Lung microvascular endothelial cell (primary cell): ENCODE measurements at places on chromosomes 1 and 21.

- DNase-seq: peak; percentile 48
Measured at GRCh38 chr1:219177363-219177762, 3.7 kb downstream of the LYPLAL1 start.

GRCh38 chr1:227734546-227734855 is 601 bp downstream of the JMJD4 start:
- no peak for DNase-seq

GRCh38 chr1:181133969-181134418 is 45.5 kb downstream of the IER5 start:
- no peak for DNase-seq

GRCh38 chr1:113146242-113147072 is 73.5 kb downstream of the LRIG2 start:
- no peak for DNase-seq

- no peak for DNase-seq
Measured at GRCh38 chr1:214349781-214350180, 68.8 kb downstream of the SMYD2 start.

DNA sequence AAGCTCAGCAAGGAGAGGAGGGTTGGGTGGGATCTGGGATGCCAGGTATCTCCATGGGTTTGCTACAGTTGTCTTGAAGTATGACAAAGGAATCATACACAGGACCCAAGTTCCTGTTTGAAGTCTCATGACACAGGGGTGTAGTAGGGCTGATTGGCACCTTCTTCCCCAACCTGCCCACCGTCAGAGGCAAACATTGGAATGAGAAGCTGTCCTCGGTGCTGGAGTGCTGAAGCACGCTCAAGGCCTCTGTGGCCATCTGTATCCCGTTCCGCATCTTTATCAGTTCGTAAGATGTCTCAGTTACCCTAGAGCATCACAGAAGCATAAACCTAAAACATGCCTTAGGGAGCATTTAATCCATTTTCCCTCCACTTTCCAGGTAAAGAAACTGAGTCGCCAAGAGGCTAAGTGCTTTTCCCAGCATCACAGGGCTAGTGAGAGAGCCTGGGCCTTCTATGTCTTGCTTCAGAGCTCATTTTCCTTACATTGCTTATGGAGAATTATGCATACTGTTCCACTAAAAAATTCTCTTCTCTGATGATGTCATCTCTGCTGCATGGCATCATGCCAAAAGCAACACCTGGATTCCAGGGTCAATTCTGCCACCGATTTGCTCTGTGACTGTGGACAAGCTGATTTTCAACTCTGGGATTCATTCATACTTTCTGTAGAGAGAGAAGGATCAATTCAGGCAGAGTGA is 34.2 kb downstream of the VWA5B1 start:
- no peak for DNase-seq

DNA sequence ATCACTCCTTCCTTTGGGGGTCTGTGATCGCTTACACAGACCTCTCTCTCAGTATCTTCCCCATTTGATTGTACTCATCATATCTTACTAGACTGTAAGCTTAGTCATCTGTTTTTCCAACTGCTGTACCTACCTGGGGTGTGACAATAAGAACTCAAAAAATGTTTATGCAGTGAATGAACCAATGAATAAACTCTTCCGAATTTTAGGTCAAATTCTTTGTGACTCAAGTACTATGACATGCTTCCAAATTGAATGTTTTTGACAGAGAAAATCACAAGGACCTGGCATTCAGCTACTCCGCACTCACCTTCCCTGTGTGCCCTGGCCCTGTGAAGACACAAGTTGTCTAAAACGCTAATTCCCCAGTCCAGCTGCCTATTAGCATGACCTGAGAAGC is 42.1 kb downstream of the TMCO4 start:
- DNase-seq: no peak

DNA sequence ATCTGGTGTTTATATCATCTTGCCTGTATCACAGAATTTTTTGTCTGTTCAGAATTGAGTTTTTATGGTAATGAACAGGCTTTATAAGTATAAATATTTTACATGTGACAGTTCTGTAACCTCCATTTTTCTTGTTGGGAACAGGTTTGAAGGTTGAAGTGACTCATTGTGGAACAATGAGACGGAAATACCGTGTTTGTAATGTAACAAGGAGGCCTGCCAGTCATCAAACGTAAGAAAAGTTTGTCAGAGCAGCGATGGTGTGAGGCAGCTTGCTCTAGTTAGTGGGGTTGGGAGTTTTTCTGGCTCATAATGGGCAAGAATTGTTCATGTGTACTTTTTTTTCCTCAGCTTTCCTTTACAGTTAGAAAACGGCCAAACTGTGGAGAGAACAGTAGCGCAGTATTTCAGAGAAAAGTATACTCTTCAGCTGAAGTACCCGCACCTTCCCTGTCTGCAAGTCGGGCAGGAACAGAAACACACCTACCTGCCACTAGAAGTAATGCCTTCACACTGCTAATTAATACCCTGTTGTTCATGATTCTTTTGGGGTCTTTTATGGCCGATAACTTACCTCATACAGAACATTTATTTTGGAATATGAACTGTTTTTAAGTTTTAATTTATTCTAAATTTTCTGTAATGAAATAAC is 75.2 kb upstream of the TEKT2 start:
- DNase-seq: peak; percentile 96

DNA sequence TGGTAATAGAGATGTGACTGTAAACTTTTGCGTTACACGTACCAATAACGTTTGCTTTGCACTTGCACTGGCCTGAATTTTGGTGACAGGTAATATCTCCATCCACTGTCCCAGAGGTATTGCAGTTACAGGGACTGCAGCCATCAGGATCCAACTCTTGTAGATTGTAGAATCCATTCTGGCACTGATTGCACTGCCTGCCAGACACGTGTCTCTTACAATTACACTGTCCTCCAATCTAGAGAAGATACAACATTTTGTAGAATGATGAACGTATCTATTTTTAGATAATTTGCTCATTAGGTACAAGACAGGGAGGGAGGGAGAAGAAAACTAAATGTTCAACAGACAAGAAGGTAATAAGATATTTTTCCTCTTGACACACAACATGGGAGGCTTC is 172.4 kb downstream of the USH2A start:
- no peak for DNase-seq

DNA sequence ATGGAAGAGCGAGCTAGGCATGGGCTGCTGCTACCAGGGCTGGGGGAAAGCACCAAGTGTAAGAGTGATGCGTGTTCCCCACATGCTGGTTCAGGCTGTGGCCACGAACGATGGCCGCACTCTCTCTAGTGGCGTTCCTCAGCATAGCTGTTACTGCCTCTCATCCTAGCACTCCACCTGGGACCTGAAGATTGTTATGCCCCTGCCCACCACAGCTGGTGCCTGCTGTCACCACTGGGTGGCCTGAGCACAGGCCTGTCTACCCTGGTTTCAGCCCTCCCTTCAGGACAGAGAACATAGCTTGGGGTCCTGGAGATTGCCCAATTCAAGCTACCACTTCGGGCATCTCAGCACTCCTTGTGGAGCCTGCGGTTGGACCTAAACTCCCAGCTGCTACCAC is 80.1 kb upstream of the PDC start:
- DNase-seq: no peak

DNA sequence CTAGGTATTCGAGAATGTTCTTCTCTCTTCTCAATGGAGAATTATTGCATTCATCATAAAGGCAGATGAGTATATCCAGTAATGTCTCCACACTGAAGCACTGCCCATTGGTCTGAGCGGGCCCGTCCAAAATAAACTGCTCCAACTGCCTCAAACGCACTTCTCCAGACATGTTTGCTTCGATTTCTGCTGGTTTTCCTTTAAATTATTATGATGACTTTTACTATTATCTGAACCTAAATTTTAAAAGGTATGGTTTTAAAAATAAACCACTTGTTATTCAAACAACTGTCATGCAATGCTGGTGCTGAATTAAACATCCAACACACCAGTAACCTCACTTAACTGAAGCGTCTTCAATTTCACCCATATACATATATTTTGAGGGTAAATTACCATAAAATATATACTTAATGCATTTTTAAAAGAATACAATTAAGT is 1.3 kb downstream of the CDC42BPA start:
- DNase-seq: peak; percentile 45

- DNase-seq: no peak
Measured at GRCh38 chr1:213127074-213127473, 76.0 kb downstream of the RPS6KC1 start.

- no peak for DNase-seq
Measured at GRCh38 chr1:155979597-155980343, 1.4 kb upstream of the ARHGEF2 start.

DNA sequence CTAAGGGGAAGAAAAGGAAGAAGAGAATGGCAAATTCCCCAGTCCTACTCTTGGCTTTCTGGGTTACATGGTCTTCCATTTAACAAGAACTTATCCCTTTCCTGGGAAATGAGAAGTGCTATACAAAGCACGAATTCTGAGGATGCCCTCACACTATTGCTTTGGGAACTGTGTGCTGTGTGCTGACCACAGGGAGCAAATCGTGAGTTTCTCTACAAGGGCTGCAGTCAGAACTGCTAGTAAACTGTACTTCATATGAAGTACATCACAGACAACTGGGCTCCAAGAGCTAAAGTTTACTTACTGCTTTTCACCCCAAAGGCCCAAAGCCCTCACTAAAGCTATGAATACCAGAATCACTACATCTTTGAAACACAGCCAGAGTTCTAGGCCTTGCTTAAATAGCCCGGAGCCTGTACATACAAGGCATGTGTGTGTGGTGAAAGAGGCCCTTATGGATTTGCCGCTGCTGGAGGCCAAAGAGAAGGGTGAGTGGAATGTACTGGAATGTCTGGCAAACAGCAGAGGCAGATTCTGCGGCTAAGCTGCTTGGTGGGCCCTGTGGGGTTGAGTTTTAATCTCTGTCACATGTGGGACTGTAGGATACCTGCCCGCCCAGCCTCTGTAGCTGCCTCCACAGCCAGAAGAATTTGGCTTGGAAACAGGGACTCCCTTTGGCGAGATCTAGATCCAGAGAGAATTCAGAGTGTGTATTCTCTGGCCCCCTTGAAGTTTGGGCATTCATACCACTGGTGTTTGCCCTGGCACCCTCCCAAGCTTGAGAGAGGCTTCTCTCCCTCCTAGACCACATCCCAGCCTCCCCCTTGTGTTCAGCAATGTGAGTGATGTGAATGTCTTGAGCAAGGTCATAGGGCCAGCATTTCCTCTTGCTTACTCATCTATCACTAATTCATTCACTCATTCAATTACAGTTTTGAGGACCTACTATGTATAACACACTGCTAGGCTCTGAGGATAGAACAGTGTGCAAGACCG is 21.9 kb upstream of the TRIM67 start:
- DNase-seq: no peak

GRCh38 chr1:158809256-158809655 is 21.9 kb upstream of the MNDA start:
- DNase-seq: no peak

- DNase-seq: no peak
Measured at GRCh38 chr1:237671935-237672334, 218.8 kb downstream of the ZP4 start.

DNA sequence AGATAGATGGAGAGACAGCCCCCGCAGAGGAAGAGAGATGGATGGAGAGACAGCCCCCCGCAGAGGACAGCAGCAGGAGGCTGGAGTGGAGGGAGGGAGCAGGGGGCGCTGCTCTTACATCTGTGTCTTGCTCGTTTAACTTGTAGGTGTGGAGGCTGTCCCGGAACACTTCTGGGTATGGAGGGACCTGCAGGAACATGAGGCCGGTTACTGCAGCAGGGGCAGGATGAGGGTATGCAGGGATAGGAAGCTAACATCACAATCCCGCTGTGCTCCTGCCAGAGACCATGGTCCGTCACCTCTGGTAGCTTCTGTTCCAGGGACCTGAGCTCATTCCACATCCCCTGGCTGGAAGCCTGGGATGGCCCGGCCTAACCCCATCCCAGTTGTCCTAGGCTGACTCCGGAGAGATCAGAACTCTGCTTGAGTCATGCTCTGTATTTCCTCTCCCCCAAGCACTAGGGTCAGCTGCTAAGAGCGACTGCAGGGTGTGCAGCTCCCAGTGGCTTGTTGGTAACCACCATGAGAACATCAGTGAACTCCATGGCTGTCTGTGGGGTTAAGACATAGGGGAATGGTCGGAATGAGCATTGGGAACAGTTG is 36.7 kb upstream of the GOLT1A start:
- no peak for DNase-seq

DNA sequence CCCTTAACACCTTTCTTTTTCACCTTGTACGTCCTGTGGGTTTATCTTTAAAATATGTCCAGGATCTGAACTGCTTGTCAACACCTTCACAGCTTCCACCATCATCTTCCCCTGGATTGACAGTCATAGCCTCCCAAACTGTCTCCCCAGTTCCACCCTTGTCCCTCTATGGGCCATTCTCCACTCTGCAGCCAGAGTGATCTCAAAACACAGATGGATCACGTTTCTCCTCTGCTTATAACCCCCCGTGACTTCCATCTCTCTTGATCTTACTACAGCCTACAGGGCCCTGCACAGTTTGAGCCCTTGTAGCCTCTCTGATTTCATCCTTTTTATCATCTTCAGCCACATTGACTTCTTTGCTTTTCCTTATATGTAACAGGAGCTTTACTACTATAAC is 4.3 kb downstream of the INSRR start:
- no peak for DNase-seq

DNA sequence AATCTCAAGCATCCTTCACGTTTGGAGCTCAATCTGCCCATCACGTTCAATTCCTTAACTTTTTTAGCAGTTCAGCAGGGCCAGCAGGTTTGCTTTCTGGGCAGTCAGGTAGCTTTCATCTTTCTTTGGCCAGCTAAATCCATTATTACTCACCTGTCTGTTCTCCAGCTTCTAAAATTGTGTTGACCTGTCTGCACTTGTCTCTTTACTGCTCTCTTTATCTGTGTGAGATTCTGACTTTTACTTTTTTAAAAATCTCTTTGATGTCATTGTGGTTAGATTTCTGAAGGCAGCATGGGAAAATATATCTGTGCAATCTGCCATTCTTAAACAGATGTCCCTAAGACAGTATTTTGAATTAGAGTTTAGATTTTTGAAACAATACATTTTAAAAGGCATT is 24.9 kb upstream of the CYYR1 start:
- no peak for DNase-seq

- peak; percentile 36 for DNase-seq
Measured at GRCh38 chr1:170765712-170766330, 101.9 kb downstream of the PRRX1 start.

GRCh38 chr1:152112101-152112884 is 3.0 kb downstream of the TCHH start:
- DNase-seq: no peak

DNA sequence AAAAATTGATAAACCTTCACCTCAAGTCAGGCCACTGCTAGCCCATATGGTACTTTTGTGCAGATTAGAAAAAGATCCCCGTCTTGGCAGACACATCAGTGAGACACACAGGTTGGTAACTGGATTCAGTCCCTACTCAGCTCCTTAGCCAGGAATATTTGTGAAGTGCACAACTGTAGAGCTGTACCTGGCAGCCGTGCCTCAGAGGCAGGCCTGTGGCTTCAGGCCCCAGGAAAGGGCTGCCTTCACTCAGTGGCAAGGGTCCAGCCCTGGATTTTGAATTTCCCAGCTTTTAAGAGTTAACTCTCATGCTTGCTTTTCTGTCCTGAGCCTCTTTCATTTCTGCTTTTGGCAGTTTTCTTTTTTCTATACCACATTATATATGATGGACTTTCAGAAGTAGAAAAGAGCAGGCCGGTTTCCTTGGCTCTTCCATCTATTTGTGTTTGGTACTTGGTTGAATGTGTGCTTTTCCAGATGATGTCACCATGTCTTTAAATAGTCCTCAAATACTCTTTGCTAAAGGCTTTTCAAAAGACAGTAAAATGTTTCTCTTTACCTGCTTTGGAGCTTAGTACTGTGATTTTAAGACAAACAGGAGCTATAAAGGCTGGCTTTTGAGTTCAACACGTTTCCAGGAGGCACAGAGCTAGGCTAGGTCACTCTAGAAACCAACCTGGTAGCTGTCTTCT is 186.6 kb downstream of the AK5 start:
- DNase-seq: no peak
